ENCODE measurements at places on chromosomes 11 and 22.

GRCh38 chr22:17910561-17911311, 113.6 kb downstream of the MICAL3 start:
- DNase-seq = no peak

- no peak for DNase-seq
Observed at GRCh38 chr11:113705871-113706655, at the start of gene TMPRSS5. TSS of gene TMPRSS5 (minus strand) at chr11:113706308. CDS start at chr11:113706224, 84 bp downstream.

DNA sequence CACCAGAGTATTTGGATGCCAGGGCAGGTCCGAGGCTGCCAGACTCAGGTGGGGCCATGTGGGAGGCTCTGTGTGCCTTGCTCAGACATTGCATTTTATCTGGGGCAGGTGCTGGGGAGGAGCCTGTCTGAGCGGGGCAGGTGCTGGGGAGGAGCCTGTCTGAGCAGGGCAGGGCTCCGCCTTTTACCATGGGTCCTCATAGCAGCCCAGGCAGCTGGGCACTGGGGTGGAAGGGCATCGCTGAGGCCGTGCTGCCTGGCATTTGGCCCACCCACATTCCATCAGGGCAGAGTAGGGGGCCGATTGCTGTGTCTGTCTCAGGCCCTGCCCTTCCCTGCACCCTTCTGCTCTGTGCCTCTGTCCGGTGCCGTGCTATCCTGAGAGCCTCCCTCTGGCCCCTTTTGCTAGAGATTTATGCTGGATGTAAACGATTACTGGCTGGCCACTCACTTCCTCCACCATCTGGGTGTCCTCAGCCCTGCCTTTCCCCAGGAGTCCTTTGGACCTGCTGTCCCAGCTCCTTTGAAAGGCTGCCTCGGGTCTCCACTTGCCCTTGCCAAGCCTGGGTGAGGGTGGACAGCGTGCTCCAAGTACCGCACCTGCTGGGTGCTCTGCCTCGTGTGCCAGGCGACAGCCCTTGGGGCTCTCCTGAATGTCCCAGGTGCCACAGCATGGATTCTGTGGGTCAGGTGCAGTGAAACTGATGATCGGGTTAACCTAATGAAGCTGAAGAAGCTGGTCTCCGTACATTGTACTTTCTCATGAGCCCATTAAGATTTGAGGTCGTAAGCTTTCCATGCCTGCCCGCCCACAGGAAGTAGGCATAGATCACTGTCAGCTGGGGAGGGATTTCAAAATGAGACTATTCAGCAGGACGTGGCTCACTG, 281.6 kb downstream of the TBC1D22A start:
- DNase-seq = no peak

DNA sequence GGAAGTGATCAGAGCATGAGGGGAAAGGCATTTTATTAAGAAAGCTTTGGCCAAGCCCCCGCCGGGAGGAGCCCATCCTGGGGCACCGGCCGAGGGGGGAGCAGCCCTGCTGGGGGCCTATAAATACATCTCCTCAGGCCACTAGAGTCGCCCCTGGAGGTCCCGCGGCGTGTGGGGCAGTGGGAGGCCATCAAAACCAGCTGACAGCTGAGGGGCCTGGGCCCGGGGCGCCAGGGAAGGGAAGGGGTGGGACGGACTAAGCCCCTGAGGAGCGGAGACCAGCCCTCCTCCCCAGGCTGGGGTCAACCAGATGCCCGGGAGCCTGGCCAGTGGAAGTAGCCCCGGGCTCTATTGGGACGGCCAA, 13.1 kb downstream of the SCARF2 start:
- no peak for DNase-seq

DNA sequence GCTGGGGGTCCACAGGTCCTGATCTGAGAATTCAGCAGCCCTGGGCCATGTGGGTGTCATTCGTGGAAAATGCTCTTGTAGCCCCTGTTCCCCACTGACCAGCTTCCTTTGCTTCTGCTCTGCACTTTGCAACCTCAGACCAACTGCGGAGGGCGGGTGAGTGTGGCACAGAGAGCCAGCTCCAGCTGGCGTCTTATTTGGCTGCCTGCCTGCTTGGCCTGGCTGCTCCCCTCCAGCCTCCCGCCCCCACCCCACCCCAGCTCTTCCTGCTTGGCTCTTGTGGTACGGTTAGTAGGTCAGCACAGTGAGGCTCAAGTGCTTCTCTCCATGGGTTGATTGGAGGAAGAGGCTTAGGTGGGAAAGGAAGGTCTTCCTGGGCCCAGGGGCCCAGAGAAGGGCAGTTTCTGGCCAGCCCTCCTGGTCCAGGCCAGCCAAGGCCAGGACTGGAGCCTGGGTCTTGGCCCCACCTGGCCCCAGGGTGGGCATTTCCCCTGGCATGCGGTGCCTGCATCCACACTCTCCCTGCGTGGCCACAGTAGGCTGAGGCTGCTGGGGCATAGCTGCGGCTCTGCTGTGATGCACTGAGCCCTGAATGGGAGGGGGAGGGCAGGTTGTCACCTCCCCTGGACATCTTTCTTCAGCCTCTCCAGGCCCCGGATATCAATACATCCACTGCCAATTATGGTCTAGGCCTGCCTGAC, 26.5 kb downstream of the MYO7A start:
- no peak for DNase-seq
